ENCODE measurements at places on chromosomes 2 and 18.
A peak's percentile ranks its signal among the peaks of the same experiment; 100 is the strongest.

DNA sequence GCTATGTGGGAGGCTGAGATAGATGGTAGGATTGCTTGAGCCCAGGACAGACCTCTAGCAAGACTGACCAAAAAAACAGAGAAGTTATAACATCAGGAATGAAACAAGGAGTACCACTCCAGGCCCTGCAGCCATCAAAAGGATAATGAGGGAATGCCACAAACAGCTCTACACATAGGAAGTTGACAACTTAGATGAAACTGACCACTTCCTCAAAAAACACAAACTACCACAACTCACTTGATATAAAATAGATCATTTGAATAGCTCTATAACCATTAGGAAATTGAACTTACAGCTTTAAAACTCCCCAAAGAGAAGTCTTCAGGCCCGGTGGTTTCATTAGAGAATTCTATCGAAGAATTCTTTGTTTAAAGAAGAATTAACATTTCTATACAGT is 12.9 kb upstream of the ESPNL start:
- DNase-seq = no peak

DNA sequence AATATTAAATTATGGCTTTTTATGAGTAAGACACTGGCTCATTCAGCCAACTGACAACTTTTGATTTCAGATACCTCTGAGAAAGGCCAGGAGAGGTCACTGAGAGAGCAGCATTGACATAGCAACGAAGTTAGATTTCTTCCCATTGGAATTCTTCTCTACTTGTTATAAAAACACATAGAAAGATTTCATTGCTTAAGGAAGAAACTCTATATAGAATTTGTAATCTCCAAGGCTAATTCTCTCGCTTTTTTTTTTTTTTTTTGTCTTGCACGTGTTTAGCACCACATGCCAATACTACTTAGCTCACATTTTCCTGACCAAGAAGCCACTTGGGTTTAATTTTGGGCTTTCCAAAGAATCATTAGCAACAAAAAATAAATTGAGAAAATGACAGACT is 233.7 kb downstream of the CALCRL start:
- DNase-seq = no peak

DNA sequence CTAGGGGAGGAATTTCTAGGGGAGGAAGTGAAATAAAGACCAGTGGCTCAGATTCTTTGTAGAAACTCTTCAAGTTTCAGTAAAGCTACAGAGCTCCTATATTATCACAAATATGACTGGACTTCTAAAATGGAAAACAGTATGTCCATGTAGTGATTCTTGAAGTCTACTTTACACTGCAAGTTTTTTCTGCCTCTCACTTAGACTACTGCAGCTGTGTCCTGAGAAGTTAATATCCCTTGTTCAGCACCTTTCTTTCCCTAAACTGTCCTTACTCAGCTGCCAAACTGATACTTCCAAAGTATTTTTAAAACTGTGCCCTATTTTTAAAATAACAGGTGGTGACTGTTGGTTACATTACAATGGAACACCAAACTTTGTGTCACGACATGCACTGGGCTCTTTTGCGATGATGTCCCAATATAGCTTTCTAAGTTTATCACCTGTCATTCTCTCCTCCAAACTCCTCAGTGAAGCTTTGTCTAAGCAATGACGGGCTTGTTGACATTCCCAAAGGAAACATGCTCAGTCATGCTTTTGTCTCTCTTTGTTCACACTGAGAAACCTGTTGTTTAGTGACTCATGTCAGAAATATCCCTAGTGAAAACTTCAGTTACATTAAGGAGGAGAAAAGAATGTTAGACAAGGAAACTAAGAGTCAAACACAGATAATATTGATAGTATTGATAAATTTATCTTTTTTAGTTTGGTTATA is 341.1 kb downstream of the ARL6IP6 start:
- DNase-seq = no peak

- DNase-seq = no peak
Observed at GRCh38 chr2:79793006-79793405, 280.2 kb downstream of the CTNNA2 start.

GRCh38 chr2:207933396-207934065 is 91.8 kb downstream of the PLEKHM3 start:
- no peak for DNase-seq

DNA sequence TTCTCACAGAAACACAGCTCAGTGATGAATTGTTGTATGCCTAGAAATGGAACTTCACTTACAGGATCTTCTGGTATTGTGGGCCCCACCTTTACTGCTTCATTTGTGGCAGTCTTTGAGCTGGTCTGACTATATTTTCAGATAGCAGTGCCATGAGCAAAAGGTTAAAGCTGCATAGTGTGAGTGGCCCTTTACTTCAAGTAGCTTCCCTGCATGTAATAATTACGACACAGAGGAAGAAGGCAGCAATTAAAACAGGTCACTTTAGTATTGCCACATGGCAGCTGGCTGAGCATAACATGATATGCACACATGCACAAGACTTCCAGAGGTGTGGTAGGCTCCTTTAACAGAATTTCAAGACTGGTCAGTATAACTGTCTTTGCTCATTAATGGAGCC is 426.3 kb upstream of the ZEB2 start:
- DNase-seq = no peak

DNA sequence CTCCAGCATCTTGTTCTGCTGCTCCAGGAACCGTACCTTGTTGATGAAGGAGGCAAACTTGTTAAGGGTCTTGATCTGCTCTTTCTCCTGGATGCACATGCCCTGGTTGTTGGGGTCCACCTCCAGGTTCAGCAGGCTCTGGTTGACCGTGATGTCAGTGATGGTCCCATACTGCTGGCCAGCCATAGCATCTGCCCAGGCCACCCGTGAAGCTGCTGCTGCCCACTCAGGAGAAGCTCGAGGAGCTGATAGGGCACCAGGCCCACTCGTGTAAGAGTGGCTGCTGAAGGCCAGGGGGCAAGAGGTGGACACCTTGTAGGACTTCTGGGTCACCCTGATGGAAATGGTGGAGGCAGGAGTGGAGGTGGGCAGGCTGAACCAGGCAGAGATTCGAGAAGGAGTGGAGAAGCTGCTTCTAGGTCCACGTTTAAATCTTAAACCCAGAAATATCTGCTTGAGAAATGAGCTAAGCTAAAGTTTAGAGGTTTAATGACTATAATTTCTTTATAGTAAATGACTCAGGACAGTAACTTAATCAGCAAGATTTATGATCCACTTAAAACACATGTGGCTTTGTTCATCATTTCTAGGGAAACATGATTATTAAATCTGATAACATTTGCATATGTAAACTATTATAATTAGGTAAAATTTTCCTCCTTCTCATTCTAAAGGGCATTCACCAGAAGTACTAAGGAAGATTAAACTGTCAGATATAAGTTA is 358.7 kb upstream of the SETBP1 start:
- no peak for DNase-seq

GRCh38 chr2:196096982-196097745 is 28.5 kb upstream of the DNAH7 start:
- no peak for DNase-seq

DNA sequence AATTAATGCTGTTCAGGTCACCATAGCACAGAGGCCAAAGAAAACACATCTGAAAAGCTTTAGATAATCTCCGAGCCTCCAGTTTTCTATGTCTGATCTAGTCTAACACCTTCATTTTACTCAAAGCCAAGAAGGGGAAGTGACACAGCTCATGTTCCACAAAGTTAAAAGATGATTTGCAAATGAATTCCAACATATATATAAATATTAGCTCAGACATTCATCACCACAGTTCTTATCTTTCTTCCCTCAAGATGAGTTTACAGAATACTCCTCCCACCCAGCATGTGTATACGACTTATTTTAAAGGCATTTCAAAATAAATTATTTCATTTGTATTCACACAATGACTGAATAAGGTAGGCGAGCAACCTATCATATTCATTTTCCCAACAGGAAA is 82.4 kb downstream of the AAK1 start:
- no peak for DNase-seq

- DNase-seq = no peak
Observed at GRCh38 chr2:26975102-26975501, 4.7 kb downstream of the MAPRE3 start.

DNA sequence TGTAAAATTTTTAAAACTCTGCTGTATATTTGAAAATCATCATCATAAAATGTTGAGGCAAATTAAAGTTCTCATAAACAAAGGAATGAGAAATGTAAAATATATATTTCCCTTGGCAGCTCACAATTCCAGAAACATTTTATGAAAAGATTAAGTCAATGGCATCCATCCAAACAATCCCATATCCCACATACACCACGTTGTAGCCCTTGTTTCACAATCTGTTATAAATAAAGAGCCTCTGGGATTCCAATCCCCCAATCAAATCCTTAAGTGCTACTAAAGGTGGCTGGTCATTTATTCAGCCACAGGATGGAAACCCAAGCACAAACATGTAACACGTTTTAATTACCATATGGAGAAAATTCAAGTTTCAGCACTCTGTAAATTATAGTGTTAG is 51.7 kb downstream of the GFPT1 start:
- no peak for DNase-seq

DNA sequence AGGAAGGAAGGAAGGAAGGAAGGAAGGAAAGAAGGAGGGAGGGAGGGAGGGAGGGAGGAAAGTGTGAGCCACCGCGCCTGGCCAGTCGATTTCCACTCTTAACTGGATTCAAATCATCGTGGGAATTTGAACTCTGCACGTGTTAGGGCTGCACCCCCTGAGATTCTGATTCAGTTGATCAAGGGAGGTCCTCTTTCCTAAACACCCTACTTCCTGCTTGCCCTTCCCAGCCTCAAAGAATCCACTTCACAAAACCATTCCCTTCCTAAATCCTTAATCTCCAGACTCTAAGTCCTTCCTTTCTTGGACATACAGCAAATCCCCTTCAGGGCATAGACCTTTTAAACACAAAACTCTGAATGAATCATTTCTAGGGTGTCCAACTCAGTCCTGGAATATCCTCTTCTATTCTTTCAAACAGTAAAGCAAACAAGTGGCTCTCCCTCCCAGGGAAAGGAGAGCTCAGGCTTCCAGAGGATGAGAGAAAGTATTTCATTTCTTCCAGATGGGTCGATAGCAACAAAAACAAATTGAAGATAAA is 68.2 kb upstream of the MBOAT2 start:
- no peak for DNase-seq

GRCh38 chr2:72765997-72766609 is 59.7 kb downstream of the EXOC6B start:
- DNase-seq = no peak

DNA sequence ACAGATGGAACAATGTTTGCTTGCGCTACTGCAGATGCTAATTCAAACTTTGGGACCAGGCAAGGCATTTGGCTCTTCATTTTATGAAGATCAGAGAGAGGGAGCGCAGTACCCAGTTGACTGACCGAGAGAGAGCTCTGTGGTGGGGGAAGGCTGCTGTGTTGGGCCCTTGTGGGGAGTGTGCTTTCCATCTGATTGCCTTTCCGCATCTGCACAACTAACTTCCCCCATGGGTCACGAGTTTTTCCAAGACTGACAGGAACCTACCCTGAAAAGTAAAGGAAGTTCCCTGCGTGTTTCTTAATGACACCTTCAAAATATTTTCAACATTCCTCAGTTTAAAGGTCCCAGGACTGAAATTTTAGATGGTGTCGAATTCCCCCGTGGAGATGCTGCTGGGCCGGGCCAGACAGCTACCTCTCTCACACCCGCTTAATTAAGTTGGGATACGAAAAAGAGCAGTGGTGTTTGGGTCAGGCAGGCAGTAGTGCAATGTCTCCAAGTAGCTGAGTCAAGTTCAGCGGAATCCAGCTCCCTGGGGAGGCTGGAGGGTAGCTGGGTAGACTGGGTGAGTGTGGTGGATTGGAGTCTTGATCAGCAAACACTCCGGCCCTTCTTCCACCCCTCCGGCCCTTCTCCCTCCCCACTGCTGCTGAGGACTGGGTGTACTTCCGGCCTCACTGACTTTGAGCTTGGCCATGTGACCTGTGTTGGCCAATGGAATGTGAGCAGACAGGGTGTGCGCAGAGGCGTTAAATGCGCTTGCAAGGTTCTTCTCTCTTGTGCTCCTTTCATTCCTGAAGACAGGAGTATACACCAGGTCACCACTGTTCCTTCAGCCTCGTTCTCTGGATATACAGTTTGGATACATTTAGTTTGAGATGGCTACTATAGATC is 2.3 kb upstream of the ARHGAP25 start:
- no peak for DNase-seq

DNA sequence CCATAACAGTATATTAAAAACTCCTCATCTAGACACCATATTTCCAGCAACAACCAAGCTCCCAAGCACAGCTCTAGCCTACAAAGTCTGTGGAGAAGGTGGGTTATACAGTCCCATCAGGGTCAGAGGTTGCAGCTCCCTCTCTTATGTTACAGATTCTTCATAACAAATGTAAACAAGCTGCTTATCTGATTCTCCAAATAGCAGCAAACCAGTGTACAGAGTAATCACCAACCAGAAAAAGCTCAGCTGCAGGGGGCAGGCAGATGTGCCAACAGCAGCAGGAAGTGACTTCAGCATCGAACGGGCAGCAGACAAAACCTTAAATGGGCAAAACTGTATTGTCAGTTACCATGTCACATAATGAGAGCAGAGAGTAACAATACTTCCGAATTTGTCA is 52.9 kb upstream of the NABP1 start:
- peak; percentile 83 for DNase-seq

DNA sequence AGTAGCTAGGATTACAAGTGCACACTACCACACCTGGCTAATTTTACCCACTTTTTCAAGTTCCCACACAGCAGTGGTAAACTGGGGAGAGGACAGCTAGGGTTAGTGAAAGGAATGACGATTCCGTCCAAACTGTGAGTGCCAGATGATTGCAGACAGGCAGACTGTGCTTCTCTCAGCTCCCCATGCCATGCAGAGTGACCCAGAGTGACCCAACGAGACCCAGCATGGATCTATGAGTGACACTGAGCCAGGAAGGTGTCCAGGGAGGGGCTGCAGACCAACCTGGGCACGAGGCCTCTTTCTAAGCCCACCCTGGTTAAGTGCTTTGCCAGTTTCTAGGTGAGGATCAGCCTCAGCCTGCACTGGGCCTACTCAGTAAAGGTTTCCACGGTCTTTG is 7.7 kb upstream of the KLF11 start:
- no peak for DNase-seq

- DNase-seq = no peak
Observed at GRCh38 chr2:15120631-15121030, 440.5 kb downstream of the NBAS start.

- DNase-seq = no peak
Observed at GRCh38 chr2:88808083-88808482, 116.6 kb downstream of the RPIA start.

- no peak for DNase-seq
Observed at GRCh38 chr2:101332885-101333766, 24.6 kb upstream of the RNF149 start.
